ENCODE measurements at places on chromosomes 1 and 21.

DNA sequence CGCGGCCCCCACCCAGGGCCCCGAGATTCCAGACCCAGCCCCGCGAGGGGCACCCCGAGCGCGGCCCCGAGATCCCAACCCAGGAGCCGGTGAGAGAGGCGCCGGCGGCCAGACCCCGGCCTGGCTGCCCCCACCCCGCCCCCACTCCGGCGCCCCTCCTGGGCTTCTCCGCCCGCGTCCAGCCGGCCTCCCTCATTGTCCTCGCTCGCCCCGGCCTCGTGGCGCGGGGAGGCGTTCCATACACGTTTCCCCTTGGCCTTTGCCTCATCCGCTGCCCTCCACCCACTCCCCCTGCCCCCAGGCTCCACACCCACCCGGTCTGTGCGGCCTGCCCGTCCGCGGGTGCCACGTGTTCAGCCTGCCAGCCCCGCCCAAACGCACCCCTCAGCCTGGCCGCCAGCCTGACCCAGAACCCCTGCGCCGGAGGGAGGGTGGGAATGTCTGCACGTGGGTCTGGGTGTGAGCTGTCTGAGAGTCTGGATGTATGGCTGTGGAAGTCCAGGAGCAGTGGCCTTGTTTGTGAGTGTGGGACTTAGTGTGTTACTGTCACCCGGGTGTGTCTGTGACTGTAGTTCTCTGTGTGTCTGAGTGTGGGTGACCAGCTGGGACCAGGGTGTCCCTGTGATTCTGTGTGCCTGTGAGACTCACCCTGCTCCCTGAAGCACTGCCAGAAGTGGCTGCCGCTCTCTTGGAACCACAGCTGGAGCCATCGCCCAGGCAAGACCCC, 681 bp downstream of the B4GALT2 start:
- no peak for ATAC-seq

DNA sequence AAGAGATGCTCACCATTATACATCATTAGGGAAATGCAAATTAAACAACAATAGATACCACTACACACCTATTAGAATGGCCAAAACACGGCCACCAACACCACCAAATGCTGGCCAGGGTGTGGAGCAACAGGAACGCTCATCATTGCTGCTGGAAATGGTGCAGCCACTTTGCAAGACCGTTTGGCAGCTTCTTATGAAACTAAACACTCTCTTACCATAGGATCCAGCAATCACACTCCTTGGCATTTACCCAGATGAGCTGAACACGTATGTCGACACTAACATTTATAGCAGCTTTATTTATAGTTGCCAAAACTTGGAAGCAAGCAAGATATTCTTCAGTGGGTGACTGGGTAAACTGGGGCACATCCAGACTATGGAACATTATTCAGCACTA, 28.9 kb upstream of the ADARB1 start:
- ATAC-seq: no peak

DNA sequence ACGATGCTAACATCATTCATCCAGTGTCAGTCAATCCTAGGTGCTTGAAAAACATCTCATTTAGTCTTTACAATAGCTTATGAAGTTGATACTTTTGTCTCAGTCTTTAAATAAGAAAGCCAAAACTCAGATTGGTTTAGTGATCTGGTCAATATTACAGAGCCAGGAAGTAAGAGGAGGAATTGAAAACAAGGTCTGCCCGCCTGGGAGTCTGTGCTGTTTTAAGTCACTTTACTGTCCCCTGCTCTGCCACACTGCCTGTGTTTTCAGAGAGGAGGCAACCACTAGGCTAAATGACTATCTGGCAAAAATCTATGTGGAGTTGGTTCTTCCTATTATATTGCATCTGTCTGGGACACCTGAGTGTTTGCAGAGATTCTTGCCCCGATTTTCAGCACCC, 62.3 kb downstream of the ST6GALNAC3 start:
- no peak for ATAC-seq

GRCh38 chr1:77313491-77313890, 31.7 kb downstream of the AK5 start:
- ATAC-seq: peak; percentile 63

- no peak for ATAC-seq
Observed at GRCh38 chr1:77100875-77101274, 118.4 kb downstream of the PIGK start.

GRCh38 chr1:183291802-183292514, 105.9 kb downstream of the LAMC2 start:
- ATAC-seq: no peak

GRCh38 chr1:103160281-103160680, 52.0 kb upstream of the COL11A1 start:
- no peak for ATAC-seq

- no peak for ATAC-seq
Observed at GRCh38 chr21:15204140-15204969, 139.6 kb upstream of the NRIP1 start.

DNA sequence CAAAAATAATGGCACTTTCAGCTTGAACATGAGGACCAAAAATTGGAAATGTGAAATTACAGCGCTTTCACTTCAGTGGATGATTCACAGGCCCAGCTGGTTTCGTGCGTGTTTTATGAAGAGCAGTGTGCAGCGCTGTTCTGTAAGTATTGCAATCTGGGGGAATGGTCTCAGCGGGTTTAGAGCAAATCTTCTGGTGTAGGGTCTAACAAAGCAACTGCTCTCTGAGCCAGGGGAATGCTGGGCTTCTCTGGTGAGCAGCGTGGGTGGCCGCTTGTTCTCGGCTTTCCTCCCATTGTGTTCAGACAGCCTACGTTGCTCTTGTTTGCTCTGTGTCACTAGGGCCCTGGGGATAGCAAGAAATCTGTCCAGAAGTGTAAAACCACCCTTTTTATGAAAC, 42.4 kb upstream of the GADD45A start:
- ATAC-seq: no peak

GRCh38 chr1:37673920-37674319, 18.4 kb upstream of the CDCA8 start:
- ATAC-seq: peak; percentile 36

DNA sequence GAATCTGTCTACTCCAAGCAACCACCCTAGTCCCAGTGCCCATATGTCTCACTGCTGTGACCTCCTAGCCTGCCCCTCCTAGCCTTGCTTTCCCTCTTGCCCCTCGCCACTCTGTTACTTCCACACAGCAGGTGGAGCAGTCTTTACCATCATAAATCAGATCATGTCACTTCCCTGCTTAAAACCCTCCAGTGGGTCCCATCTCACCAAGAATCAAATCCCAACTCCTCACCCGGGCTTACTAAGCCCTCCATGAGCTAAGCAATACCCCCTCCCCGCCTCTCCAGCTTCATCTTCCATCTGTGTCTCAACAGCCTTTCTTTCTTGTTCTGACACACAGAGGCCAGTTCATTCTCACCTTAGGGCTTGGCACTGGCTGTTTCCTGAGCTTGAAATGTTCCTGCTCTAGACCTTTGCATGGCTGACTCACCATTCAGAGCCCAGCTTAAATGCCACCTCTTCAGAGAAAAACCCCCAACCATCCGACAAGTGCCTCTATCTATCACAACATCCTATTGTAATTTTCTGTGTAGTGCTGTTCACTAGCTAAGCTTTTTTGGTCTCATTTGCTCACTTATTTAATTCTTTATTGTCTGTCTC, 22.3 kb downstream of the KNCN start:
- peak; percentile 46 for ATAC-seq

DNA sequence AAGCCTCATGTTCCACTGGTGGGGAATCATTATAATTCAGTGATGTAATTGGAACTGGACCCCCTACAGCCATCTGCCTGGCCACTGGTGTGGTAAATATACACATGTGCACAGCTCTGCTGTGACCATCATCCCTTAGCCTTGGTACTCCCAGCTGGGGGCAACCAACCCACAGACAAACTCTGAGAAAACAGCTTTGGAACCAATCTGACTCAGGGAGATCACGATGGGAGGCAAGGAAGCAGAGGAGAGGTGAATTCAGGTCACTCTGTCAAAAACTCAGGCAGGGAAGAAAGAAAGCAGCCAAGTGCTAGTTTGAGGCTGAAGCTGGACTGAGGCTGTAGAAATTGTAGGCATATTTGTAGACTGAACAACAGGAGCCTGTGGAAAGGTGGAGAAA, 197.8 kb upstream of the GALNT2 start:
- ATAC-seq: no peak

- ATAC-seq: no peak
Observed at GRCh38 chr1:160711276-160711601, 383 bp downstream of the CD48 start.

DNA sequence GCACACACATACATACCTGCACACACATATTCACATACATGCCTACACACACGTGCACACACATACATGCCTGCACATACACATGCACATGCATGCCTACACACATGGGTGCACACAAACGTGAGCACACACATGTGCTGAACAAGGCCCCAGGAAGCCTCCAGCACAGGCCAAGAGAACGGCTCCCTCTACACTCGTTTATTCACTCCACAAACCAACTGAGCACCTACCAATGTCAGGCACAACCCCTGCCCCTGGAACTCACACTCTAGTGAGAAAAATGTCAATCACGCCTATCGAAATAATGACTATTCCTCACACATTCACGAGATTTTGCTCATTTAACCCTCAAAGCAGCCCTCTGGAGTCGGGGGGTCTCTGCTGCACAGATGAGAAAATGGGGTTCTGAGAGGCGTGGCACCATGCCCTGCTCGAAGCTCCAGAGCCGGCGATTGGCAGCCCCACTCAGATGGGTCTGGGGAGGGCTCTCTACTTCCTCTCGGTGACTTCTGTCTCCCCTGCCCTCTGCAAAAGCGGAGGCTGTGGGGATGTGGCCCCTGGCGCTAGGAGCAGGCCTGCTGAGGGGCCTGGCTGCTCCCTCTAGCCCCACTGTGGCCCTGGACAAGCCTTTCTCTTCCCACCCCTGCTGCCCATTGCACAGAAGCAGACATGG, 90.2 kb upstream of the RUNX3 start:
- ATAC-seq: no peak

DNA sequence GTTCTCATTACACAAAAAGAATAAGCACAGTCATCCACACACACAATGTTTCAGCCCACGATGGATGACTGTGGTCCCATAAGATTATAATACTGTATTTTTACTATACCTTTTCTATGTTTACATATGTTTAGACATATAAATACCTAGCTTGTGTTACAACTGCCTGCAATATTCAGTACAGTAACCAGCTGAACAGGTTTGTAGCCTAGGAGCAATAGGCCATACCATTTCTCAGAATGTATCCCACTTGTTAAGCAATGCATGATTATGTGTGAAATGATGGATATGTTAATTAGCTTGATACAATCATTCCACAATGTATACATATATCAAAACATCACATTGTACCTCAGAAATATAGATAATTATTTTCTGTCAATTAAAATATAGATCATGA, 33.2 kb upstream of the SAMD13 start:
- no peak for ATAC-seq

- no peak for ATAC-seq
Observed at GRCh38 chr21:41705546-41706262, 61.1 kb downstream of the RIPK4 start.

DNA sequence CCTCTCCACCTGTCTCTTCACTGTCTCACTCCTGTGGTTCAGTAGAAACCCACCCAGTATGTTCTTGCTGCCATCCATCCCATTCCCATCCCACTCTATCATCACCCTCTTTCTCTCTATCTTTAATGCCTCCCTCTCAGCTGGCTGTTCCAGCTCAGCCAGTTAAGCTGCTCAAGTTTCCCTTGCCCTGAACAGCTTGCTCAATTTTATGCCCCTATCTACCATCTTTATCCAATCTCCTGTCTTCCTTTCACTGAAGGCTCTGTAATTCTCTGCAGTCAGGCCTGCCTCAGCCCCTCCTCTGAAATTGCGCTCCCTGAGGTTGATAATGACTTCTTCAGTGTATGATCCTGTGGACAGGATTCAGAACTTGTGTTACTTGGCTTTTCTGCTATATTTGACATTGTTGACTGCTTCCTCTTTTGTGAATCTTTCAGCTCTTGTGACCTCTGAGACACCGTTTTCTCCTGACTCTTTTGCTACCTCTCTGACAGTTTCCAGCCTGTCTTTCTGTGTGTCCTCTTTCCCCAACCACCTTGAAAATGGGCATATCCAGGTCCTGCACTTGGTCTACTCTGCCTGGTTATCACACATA, 13.9 kb upstream of the BCAR3 start:
- no peak for ATAC-seq

- no peak for ATAC-seq
Observed at GRCh38 chr1:51093581-51093980, 8.4 kb upstream of the C1orf185 start.

DNA sequence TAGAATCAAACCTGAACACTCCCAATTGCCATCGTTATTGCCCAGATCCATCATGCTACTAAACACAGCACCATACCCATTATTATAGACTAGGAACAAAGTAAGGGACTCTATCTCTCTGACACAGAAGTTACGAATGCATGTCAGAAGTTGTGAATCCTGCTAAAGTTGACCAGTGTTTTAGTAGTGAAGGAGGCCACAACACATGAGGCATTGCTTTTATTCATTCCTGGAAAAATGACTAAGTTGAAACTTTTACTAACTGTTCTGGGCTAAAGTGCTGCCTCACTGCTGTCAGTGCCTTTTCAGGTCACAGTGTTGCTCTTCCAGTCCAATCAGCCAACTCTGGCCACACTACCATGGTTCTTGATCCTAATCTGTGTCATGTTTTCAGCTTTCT, 911.1 kb downstream of the TTLL7 start:
- no peak for ATAC-seq

GRCh38 chr1:239455743-239456142, 69.4 kb downstream of the CHRM3 start:
- no peak for ATAC-seq

DNA sequence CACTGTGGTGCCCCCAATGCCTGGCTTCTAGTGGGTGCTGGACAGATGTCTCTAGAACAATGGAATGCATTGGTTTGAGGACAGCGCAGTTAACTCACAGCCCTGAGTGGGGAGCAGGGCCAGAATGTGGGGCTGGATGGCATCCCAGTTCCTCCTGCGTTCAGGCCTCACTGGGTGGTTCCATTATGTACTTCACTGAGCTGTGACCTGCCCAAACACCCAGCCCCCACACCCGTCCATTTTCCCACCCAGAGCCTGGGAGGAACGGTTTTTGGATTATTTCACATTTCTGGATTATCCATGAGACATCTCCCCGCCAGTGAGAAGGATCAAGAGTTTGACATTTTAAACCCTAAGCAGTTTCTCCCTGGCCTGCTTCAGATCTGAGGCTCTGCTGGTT, 55.3 kb upstream of the WASF2 start:
- no peak for ATAC-seq

- ATAC-seq: no peak
Observed at GRCh38 chr1:94741510-94741909, 78.6 kb upstream of the SLC44A3 start.

GRCh38 chr1:150751443-150751842, 14.1 kb downstream of the CTSS start:
- ATAC-seq: no peak

DNA sequence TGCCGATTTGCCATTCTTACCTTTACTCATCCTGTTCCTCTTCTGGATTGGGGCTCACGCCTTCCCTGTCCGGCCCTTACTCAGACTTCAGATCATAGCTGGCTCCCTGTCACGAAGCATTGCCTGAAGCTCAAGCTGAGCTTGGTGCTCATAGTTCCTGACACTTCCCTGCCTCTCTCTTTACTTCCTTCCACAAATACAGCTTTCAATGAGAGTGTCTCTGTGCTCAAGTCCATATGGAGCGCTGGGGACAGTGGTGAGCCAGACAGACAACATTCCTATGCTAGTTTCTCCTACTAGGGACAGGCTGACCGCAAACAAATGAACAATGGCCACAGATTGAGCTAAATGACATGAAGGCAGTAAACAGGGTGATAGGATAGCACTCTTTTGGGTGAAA, 38.1 kb downstream of the HHAT start:
- no peak for ATAC-seq

Measured in activated CD4-positive, CD25-positive, alpha-beta regulatory T cell treated with anti-CD3 and anti-CD28 coated beads, Interleukin-2, amount 50 U/mL, for 24 hours (primary cell).